ENCODE measurements at places on chromosomes 3 and 15.

DNA sequence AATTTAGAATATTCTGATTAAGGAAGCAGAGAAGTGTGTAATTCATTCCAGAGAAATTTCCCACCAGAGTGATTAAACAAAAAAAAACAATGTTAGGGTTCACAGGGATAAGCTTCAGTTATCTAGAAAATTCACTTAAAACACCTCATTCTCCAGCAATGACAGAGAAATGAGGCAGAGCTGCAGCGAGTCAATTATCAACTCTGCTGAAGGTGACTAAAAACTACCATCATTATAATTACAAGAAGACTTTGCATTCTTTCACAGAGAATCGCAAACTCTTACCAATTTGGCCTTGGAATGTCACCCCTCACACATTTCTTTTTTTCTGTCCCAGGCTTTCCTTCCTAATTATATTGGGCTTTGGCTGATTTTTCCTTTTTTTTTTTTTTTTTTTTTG is 117.1 kb downstream of the RAB11A start:
- DNase-seq = no peak

GRCh38 chr3:118556983-118557382 is 477.7 kb downstream of the IGSF11 start:
- no peak for DNase-seq

DNA sequence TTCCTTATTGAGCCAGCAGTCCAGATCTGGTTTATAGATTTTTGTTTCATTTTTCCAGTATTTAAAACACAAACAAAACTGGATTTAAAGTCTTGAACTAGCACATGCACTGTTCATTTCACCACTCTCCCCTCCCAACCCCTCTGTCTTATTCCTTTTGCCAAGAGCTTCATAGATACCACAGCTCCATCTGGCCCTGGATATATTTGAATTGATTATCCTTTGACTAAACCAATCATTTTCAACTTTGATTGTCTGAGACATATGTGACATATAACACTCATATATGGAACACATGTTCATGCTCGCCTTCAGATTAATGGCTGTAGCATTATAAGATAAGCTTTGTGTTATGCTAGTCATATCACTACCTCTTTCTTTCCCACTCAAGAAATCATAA is 376.6 kb upstream of the NAALADL2 start:
- DNase-seq = no peak

GRCh38 chr3:40766396-40766795 is 241.6 kb downstream of the ZNF621 start:
- no peak for DNase-seq

DNA sequence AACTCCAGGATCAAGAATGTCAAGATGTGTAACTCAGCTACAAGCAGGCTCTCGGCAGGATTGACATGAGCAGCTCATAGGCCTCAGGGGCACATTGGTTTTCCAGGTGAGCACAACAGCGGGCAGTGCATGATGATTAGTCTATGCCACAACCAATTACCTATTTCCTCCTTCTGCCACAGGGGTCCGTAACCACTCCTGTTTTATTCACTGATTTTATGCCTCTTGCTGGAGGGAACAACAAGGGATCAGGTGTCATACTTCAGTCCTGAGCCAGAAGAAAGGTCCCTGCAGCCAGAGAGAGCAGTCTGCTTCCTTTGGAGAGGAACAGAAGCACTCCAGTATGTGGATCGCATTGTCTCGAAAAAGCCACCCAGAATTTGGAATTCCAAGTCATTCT is 35.1 kb upstream of the PTPRG start:
- DNase-seq = peak; percentile 0

GRCh38 chr3:183826448-183827250 is 1.3 kb upstream of the MAP6D1 start:
- no peak for DNase-seq

- no peak for DNase-seq
These were observed 35.5 kb downstream of the PTH1R start for GRCh38 chr3:46912986-46913385.

DNA sequence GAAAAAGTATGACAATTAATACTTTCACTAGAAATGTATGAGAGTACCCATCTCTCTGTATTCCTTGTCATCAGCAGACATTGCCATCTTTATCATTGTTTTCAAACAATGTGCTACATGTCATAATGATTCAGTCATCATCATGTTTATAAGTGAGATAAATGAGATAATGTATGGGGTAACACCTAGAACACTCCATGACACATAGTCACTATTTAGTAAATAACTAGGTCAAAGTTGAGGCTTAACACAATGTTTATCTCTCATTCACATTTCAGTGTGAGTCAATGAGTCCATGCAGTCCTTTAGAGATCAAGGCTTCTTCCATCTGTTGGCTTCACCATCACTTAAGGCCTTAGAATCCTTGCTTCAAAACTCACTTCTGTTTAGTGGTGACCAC is 70.0 kb downstream of the NLGN1 start:
- DNase-seq = no peak

- DNase-seq = peak; percentile 7
These were observed 435.4 kb downstream of the WDR72 start for GRCh38 chr15:53324061-53324460.

GRCh38 chr3:58062472-58062871 is 54.2 kb downstream of the FLNB start:
- DNase-seq = no peak

- no peak for DNase-seq
These were observed 65.1 kb upstream of the TEX264 start for GRCh38 chr3:51605938-51606337.

DNA sequence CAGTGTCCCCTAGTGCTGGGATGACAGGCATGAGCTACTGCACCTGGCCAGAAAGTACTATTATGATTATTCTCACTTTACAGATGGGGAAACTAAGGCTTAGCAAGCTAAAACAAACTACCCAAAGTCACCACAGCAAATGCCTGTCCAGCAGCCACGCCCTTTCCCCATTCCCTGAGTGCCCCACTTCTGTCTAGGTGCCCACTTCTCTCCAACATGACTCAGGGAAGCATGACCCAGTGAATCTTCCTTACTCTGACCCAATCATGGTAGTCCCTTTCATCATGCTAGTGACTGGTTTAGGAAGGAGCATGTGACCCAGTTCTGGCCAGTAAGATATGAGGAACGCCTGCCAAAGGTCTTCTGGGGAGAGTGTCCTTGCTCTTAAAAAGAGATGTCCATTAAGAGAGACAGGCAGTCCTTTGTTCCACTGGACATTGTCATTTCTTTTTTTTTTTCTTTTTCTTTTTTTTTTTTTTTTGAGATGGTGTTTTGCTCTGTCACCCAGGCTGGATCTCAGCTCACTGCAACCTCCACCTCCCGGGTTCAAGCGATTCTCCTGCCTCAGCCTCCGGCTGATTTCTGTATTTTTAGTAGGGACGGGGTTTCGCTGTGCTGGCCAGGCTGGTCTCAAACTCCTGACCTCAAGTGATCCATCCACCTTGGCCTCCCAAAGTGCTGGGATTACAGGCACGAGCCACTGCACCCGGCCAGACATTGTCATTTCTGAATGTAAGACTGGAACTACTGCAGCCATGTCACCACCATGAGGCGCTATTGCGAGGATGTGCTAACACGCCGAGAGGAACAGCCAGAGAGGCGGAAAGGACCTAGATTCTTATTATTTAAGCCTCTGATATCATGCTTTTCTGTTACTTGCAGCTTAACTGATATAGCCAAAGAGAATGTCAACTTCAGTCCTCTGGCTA is 19.8 kb downstream of the MEGF11 start:
- no peak for DNase-seq

- DNase-seq = no peak
These were observed 54.7 kb upstream of the USP3 start for GRCh38 chr15:63449731-63450130.

DNA sequence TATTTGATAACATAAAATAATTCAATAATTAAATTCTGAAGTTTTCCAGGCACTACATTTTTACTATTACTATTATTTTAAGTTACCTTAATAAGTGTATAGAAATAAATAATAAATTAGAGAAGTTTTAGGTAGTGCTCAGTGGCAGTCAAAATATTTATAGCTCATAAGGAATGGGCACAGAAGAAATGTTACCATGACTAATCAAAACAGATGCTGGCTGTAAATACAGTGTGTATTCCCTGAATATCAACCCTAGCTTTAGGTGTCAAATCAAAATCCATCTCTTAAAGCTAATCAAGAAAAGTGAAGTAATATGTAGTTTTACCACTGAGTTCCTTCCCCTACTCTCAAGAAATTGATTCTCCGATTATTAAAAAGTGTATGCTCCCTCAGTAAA is 35.5 kb downstream of the ZBTB20 start:
- no peak for DNase-seq

- DNase-seq = no peak
These were observed 344.6 kb downstream of the GRM7 start for GRCh38 chr3:7205535-7205934.

DNA sequence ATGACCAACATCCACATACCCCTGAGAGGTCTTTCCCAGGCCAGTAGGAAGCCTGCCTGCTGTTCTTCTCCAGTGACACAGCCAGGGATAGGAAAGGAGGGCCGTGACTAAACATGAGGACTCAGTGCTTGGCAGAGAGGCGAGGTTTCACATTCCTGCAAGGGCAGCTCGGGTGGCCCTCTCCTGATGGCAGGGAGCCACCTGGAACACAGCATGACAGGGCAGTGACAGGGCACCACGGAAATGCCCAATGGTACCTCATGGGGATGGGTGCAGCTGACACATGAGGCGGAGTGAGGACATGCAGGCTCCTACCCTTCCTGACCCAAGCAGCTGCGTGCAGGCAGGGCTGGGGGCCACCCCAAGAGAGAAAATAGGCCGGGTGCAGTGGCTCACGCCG is 7.4 kb upstream of the TGM5 start:
- no peak for DNase-seq

DNA sequence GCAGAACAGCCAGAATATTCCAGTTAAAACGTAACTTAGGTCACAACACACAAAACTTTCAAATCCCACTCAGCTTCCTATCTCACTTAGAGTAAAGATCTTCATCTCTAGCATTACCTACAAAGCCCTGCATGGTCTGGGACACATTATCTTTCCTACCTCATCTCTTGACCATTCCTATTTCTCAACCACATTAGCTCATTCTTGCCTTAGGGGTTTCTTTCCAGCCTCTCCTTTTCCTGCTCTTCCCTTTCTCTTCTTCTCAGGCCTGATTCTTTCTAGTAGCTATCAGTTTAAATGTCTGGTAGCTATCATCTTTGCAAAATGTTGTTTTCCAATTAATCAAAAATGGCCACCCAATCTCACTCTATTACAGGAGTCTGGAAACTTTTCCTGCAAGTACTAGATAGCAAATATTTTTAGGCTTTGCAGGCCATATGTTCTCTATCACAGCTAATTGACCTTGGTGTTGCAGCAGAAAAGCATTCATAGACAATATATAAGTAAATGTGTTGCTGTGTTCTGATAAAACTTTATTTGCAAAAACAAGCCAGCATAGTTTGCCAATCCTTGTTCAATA is 15.1 kb upstream of the CBLB start:
- DNase-seq = no peak
